Hypothalamus (tissue), 51 donors: ENCODE measurements at places on chromosomes 12 and 14.

DNA sequence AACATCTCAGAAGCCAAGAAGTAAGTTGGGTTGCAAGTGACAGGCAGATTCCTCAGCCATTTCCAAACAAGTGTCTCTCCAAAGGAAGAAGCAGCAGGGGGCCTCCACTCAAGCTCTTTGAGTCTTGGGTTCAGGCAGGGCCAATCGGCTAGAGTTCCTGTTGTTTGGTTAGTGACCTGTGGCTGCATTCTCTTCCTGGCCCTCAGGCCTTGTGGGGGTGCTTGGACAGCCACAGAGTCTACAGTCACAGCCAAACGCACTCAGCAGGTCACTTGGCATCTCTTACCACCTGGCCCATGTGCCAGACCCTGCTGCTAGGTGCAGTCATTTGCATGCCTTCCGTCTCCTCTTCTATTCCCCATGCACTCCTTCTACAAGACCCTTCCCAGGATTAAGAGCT is 353.9 kb downstream of the GRIN2B start:
- DNase-seq: no peak

DNA sequence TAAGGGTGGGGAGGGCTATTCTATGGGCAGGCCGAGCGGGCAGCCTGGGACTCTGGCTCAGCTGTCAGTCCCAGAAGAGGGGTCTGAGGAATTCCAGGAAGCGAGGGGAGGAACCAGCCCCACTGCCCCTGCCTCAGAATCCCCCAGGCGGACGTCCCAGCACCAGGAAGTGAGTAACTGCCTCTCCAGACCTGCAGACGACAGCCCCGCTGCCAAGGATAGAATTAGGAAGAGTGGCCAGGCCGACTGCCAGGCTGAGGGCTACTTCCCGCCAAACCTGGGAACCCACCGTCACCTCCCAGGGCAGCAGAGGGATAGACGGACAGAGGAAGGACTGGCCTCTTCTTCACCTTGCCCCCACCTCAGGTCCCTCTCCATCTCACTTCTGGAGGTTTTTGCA is 6.7 kb upstream of the BDKRB2 start:
- DNase-seq: no peak

- peak; percentile 15 for DNase-seq
Measured at GRCh38 chr12:78062786-78063185, 232.1 kb downstream of the NAV3 start.

- DNase-seq: no peak
Measured at GRCh38 chr14:100770605-100771120, 44.0 kb downstream of the DLK1 start.

DNA sequence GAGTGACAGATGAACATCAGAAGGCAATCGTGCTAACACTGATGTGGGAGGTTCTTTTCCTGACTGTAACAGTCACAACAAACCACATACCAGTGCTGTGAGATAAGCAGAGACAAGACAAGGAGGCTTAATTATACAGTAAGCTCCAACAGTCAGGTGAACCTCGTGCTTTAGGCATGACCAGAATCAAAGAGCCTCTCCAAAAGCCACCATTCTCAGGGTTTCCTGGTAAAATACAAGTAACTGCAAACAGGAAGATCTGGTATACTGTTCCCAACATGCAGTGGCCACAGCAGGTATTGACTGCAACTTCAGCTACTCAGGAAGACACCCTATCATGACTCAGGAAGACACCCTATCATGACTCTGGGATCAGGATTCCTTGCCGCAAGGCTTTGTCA is 47.3 kb upstream of the GTF2A1 start:
- DNase-seq: no peak
